Hematopoietic multipotent progenitor cell treated with erythropoietin and hydrocortisone succinate and interleukin-3 and kit ligand, for 17 days (in vitro differentiated cells): ENCODE measurements at places on chromosomes 11 and 22.
A peak's percentile ranks its signal among the peaks of the same experiment; 100 is the strongest.

GRCh38 chr11:125407046-125407445 is 89.0 kb downstream of the FEZ1 start:
- DNase-seq: no peak

- no peak for DNase-seq
Observed at GRCh38 chr22:46055911-46056545, 79.1 kb upstream of the WNT7B start.

DNA sequence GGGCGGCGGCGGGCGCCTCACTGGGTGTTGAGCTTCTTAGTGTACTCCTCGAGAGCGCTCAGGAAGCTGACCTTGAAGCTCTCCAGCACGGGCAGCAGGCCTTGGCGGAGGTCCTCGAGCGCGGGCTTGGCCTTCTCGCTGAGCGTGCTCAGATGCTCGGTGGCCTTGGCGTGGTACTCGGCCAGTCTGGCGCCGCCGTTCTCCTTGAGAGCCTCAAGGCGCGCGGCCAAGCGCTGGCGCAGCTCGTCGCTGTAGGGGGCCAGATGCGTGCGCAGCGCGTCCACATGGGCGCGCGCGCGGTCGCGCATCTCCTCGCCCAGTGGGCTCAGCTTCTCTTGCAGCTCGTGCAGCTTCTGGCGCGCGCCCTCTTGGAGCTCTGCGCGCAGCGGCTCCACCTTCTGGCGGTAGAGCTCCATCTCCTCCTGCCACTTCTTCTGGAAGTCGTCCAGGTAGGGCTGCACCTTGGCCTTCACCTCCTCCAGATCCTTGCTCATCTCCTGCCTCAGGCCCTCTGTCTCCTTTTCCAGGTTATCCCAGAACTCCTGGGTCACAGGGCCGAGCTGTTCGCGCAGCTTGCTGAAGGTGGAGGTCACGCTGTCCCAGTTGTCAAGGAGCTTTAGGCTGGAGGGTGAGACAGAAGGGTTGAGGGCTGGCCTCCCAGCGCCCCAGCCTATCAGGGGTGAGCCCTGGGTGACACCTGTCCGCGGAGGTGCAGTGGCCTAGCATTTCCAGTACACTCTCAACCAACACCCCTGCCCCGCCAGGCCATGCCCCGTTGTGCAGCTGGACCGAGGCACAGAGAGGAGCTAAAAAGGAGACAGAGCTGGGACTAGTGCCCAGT is 1.4 kb downstream of the APOA1 start:
- peak; percentile 29 for DNase-seq

- DNase-seq: peak; percentile 24
Observed at GRCh38 chr11:61752117-61752924, at the start of gene MYRF. MYRF (plus strand) TSS chr11:61752636; CDS start chr11:61752745, 109 bp downstream.

- DNase-seq: no peak
Observed at GRCh38 chr11:12106101-12106500, 4.3 kb upstream of the MICAL2 start.

GRCh38 chr11:36711104-36711825 is 113.2 kb upstream of the RAG2 start:
- no peak for DNase-seq

DNA sequence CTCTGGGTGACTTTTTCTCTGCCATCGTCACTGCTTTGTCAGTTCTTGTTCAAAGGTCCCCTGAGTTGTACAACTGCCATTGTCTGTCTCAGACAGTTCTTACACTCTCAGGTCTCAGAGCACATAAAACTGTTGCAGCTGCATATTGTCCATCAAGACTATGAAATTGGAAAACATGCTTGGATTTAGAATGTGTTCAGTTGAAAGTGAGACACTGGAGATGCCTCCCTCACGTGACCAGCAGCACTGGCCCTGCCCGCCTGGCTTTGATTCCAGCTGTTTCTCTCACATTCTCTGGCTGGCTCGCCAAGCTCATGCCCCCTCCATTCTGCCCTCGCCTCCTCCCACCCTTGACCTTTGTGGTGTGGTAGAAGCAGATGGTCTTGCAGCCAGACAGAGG is 244.2 kb downstream of the NTM start:
- no peak for DNase-seq

- DNase-seq: no peak
Observed at GRCh38 chr11:113384551-113384950, 3.0 kb upstream of the ANKK1 start.
